ENCODE measurements at places on chromosomes 12 and 14.

DNA sequence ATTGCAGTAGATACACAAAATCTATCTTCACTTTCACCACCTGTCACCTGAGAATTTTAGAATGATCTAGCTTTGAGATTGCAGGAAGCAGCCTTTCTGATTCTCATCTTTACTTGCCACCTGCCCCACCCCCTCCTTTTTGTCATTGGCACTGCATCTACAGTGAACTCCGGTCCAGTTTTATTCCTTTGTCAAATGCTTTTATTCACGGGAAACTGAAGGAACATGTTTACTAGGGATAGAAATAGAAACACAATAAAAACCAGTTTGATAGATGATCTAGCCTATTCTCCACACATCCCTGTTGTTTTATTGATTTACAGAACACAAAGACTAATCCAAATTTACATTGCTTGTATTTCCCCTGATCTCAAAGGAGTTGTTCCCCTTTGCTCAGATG, 471.7 kb upstream of the STXBP6 start:
- no peak for DNase-seq

- DNase-seq, result no peak
These were observed 138.2 kb upstream of the TSPAN8 start for GRCh38 chr12:71295953-71296352.

DNA sequence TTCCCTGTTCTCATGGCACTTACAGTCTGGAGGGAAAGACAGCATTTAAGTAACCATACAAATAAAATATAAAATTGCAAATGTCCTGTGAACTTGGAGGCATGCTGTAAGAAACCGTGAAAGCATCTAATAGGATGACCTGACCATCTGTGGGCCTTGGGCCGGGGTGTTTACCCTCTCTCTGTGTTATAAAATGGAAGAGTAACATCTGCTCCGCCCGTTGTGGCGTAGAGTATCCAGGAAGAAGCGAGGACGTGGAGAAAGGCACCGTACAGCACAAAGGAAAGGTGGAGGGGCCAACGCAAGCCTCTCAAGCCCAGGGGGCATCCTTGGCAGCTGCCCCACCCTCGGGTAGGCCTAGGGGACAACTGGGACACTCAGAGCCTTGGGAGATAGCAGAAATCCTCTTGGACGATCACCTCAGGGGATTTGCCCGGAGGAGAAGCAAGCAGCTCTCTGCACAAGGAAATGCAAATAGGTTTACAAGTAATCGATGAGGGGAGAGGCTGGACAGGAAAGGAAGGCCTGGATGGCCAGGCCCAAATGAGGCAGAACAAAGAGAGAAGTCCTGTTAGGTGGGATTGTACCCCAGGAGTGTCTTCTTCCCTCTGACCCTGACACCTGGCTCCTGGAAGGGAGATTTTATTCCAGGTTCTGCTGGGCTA, 26.2 kb downstream of the VSX2 start:
- DNase-seq, result no peak

DNA sequence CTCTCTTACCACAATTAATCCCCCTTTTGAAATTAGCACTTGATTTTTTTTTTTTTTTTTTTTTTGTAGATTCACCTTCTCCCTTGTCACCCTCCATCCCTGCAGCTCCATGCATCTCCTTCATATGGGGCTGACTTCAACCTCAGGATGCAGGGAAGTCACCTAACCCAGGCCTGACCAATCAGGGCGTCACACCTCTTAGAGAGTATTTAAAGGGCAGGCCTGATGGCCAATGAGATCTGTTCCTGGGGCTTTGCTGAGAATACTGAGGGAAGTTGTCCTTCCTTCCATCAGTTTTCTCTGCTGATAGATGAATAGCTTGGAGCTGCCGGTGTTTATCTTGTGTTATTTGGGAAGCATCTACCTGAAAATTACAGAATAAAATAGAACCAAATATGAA, 1104.7 kb upstream of the TMEM132C start:
- no peak for DNase-seq

GRCh38 chr12:46803517-46803916, 22.3 kb downstream of the SLC38A4 start:
- no peak for DNase-seq

- no peak for DNase-seq
These were observed 583 bp downstream of the FAM186B start for GRCh38 chr12:49604856-49605255.

DNA sequence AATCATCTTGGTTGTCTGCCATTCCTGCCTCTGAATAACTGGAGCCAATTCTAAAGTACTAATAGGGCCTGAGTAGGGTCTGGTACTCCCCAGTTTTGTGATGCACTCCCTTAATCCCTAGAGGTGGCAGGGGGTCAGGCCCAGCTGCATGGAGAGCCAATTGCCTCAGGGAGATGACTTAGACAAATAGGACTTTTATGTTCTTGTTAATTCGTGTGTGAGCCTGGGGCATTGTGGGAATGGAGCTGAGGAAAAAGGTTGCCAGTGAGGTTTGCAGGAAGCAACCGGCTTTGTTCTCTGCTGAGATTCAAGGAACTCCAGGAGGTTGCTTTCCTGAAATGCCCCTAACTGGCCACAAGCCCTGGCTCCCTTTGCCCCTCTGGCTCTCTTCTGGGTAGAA, 6.8 kb upstream of the DCD start:
- no peak for DNase-seq

DNA sequence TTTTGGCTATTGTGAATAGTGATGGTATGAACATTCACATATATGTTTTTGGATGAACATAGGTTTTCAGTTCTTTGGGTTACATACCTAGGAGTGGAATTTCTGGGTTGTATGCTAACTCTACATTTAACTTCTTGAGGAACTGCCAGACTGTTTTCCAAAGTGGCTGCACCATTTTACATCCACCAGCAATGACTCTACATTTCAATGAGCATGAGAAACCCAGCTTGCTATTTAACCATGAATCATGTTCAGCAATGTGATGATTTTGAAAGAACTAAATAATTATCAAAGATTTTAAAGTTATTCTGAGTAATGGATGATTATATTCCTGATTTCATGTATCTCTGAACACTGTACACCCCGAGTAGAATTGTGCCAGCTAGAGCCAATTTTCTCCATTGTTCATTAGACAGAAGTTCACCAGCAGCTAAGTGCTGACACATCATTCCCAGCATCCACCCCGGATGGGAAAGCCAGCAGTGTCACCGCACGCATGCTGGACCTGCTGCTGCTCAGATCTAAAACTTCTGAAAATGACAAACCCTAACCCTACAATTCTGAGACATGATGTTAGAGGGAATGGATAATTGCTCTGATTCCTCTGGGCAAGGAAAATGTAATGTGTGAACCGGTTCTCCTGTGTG, 13.3 kb upstream of the ANAPC5 start:
- DNase-seq, result no peak

DNA sequence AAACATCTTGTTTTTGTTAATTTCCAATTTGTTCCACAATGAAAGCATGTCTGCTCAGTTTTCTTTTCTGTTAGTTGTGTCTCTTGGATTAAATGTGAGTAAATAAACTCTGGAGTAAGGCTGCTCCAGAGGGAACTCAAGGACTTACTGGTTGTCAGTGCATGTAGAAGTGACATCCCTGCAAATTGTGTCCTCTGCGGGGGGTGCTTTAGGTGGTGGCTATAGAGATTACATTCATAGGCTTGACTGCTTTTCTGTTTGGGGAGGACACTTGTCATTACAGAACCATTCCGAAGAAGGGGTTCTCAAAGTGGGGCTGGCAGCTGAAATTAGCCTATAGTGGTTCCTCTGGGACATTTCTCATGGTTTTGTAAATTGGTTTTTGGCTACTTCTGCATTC, 8.8 kb downstream of the TMTC2 start:
- DNase-seq, result no peak

DNA sequence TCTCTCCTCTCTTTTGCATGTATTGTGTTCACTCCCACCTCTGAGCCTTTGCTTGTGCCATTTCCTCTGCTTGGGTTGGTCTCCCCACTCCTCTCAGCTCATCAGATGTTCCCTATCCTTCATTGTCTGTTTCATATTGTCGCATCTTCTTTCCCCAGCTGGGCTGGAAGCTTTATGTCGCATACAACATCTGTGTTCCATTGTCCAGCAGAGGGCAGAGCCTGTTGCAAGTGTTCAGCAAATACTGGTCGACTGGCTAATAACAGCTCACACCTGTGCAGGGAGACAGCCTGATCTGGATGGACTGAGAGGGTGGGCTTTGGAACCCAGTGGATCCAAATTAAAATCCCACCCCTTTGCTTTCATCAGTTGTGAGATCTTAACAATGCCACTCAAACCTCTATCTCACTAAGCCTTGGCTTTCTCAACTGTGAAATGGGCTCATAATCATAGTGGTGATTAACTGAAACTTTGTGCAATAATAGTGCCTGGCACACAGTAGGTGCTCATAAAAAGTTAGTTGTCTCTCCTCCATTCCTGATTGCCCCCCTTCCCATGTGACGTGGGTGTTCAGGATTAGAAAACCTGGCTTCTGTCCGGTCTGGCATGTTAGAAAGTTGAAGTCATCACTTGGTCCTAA, 75.8 kb downstream of the RIN3 start:
- DNase-seq, result no peak

DNA sequence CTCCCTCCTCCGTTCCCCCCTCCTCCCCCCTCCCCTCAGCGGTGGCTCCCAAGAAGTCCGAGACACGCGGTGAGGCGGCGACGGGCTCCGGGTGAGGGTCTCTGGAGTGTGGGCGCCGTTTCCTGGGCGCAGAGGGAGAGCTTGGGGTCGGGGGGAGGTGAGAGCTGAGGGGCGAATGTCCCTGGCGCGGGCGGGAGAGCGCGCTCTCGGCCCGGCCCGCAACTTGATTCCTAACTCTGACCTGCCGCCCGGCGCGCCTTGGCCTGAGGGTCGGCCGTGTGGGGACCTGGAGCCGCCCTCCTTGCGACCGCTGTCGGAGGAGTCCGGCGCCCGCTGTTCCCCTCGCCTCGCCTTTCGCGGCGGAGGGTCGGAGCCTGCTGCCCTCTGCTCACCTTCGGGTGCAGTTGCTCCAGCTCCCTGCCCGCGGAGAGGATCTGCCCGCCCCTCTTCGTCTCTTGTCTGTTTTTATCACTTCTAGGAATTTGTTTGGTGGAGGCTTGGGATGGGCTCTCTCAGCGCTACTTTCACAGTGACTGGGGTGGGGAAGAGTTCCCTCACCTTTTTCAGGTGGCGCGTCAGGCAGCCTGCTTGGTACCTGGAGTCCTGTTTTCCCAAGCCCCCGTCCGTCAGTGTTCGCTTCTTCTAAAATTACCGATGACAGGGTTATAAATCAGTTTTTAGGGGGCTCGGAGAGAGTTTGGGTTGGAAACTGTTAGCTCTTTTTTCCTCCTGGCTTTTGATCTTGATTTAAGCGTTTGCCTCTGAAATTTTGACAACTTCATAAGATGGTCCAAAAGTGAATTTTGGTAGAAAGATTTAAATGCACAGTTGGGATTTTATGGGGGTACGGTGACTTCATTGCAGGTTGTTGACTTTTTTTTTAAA, 495 bp downstream of the ADIPOR2 start:
- DNase-seq, result peak; percentile 3

DNA sequence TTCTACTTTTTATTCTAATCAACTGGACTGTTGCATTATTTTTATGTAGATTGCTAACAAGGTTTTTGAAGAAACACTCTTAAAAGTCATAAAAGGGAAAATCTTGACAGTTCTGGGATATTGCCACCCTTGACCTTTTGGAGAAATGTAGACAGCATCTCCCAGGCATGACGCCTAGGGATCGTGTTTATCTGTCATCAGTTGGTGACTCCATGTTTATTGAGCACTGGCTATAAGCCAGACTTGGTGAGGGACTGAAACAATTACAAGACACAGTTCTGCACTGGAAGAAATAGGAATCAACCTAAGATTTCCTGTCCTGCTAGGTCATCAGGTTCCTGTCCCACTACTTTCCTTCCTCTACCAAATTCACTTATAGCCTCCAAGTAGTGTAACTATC, 34.5 kb downstream of the HMGA2 start:
- DNase-seq, result no peak

DNA sequence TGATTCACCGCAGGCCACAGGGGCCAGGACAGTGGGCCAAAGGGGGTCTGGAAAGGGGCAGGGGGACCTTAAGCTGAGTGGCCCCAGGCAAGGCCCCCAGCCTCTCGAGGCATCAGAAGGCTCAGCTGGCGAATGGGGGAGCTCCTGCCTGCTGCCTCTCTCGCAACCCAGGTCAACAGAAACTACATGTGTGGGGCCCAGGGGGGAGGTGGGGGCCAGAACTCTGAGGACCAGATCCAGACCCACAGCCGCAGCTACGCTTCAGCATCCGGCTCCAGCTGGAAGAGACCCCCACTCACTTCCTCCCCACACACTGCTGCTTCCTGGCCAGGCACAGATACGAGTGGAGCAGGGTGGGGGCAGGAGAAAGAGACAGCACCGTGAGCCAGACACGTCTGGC, 46.5 kb downstream of the NCOR2 start:
- no peak for DNase-seq

DNA sequence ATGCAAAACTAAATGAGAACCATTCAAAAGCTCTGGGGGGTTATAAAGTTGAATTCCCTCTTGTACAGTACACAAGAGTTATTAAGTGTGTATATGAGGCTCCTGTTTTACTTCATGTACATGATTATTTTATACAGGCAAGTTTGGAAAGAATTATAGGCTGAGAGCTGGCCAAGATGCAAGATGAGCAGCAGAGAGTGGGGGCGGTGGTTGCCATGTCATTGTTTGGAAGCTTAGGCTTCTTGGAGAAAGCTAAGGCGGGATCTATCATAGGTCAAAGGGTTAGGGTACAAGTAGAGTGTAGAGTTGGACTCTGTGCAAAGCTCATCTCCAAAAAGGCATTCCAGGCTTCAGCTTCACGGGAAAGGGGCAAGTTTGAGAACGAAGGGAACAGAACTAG, 297.1 kb upstream of the TBX3 start:
- no peak for DNase-seq

- no peak for DNase-seq
These were observed 2.6 kb downstream of the WNK1 start for GRCh38 chr12:754851-755562.

- no peak for DNase-seq
These were observed 32.6 kb downstream of the SLC35F4 start for GRCh38 chr14:57833323-57833722.
